M059J (cell line): ENCODE measurements at places on chromosomes 13 and 19.
A peak's percentile ranks its signal among the peaks of the same experiment; 100 is the strongest.

GRCh38 chr13:97506511-97506910 lies 72.5 kb downstream of the RAP2A start:
- no peak for DNase-seq

- peak; percentile 61 for DNase-seq
Observed at GRCh38 chr13:20400774-20401173, 124.9 kb downstream of the CRYL1 start.

DNA sequence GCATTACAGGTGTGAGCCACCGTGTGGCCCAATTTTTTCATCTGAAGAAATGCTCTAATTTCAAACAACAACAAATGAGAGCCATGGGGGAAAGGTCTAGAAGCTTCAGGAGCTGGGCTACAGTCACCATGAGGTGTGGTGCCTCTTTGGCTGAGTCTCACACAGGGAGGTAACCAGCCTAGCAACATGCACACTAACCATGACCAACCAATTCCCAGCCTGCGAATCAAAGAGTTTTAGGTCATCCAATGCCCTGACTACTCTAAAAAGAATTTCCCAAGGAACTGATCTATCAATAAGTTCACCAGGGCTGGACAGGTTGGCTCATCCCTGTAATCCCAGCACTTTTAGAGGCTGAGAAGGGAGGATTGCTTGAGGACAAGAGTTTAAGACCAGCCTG lies 29.9 kb downstream of the PBX4 start:
- peak; percentile 35 for DNase-seq

DNA sequence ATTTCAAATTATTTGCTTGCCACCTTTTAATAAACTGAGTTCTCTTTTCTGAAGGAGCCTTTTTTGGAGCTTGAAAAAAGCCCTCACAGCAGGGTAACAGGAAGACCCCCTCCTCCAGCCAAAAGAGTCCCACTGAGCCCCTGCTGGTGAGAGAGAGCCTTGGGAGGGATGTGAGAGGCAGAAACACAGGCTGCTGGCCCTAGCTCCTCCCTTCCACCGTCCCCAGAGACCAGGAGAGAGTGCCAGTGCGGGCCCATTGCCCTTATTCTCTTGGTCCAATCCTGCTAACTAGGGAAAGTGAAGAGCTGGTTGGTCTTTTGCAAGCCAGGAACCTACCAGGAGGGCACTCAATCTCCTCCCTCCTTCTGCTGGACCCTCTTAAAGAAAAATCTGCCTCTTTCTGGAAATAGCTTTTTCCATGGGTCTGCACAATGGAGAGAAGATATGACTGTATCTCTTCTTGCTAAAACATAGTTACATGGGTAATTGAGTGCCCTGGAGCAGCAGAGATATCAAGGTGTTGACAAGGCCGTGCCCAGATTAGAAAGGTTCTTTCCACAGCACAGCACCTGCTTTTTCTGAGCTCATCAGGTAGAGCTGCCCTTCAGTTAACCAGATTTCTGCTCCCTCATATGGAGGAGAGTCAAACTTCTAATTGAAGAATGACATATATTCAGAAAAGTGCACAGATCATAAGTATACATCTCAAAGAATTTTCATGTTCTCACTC lies 113.9 kb downstream of the LRCH1 start:
- no peak for DNase-seq

DNA sequence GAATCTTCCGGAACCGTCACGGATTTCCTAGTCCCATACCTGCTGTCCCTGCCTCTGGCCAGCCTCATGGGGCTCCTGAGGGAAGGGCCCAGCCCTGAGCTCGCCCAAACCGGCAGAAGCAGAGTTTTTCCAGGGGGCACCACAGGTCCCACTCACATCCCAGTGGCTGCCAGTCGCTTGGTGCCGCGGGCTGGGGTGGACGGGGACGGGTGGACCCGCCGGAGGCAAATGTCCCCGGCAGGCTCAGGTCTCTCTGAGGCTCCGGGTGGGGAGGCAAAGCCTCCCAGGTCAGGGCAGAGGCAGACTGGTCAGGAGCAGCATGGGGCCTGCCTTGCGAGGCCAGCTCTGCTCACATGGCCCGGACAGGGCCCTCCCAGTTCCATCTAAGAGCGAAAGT lies 24.8 kb downstream of the ADPRHL1 start:
- no peak for DNase-seq

DNA sequence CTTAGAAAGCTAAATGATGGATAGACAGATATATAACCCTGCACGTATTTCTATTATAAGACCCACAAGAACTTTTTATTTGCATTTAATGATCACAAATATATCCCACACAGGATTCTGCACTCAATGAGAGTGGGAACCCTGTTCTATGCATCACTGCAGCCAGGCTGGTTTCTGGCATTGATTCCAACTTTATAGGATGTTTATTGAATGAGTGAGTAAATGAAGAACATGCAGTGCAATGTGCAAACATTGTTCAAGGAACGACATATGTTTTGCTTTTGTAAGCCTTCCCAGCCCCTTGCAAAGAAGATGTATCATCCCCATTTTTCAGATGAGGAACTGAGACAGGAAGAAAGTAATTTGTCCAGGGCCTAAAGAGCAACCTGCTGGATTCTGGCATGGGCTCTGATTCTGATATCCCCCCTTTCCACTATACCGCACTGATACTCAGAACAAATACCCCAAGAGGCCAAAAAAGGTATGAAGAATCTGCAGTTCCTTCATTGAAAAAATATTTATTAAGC lies 246.3 kb downstream of the LACC1 start:
- DNase-seq, result no peak

DNA sequence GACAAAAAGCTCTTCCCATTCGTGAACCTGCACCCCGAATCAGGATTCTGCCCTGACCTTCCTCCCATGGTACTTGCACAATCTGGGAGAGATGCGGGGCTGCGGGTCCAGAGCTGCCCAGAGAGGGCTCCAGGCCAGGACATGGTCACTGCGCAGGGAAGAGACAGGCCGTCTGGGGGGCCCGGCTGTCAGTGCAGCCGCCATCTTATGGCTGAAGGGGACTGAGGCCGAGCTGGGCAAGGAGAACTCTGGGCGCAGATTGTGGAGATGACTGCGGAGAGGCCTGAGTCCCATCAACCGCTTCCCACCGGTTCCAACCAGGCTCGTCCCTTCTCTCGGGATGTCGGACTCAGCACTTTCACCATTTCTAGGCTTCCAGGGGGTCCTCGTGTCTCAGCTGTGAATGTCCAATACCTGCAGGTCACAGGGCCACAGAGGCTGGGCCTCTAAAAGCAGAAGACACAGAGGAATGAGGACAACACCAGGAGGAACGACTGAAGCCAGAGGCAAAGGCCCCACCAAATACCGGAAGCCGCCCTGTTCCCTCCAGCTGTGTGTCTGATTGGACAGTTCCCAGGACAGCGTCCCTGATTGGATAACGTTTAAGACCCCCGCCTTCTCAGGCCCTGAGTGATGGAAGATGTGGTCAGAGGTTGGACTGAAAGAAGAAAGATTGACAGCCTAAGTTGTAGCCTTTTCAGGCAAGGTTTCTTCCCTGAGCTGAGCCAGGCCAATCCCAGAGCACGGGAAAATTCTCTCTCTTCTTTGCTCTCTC lies 117.1 kb upstream of the ZNF91 start:
- no peak for DNase-seq

DNA sequence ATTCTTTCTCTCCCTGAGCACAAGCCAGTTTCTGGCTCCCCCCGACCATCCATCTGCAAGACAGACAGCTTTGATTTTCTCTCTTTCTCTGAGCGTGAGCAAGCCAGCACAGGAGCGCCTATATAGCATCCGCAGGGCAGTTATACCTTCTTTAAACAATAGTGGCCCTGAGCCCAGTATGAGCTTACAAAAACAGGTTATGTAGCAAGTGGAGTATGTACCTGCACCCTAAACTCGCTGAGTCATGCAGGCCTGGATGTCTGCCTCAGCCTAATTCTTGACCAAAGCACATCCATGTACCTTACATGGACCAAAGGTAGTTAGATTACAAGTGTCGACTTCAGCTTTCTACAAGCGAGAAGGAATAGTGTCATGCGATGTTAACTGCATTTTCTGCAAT lies 61.7 kb downstream of the RAP2A start:
- no peak for DNase-seq

DNA sequence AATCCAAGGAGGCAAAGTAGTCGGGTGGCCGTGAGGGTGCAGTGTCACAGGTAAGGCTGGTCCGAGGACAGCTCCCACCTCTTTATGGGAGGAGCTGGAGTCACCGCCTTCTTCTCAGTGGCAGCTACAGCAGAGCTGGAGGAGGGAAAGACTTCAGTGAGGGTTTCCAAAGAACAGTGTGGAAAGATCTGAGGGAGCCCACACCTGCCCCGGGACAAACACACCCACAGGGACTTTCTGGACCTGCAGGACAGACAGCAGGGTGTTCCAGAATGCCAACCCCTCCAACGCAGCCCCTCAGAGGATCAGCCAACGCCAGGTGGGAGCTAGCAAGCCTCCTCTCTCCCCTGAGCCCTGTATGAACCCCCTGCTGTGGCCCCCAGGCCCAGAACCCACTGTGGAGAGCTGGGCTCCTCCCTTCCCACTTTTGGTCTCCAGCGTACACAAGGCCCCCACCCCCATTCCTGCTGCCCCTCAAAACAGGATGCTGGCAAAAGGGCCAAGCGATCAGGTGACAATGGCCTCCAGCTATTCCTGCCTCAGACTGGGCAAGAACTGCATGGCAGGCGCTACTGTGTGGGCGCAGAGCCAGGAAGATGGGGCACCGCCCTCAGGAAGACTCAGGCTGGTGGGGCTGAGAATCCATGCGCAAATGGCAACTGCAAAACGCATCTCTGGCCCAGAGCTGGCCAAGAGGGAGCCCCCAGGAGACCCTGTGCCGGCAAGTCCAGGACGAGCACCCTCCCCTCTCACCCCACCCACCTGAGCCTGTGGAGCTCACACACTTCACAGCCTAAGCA lies 3.5 kb upstream of the CD320 start:
- DNase-seq, result peak; percentile 36

DNA sequence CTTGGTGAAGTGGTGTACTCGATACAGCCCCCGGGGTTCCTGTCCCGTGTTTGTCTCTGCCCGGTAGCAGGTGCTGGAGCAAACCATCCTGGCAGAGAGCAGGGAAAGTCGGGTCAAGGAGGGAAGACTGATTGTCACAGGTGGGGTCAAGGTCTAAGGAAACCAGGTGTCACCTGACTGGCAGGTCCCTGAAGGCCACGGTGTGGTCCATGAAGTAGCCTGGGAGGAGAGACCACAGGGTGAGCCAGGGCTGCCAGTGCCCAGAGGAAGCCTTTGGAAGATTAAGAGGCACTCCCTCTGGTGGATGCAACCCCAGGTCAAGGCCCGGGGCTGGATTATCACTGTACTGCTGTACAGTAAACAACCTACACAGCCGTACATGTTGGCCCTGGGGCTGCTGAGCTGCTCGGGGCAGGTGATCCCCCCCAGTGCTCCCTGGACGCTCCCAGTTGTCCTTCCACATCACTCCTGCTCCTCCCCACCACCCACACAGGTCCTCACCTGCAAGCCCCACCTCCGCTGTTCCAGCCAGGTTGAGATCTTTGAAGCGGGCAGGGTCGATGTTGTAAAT lies 6.0 kb upstream of the CCER2 start:
- DNase-seq, result peak; percentile 26
